ENCODE measurements at places on chromosomes 11 and 22. TPM values are rescaled to one million over a fixed set of nuclear protein-coding genes. Genes with fewer than 3 reads are reported as not detected.

Gene APOL4
- 0.70 TPM for total RNA-seq

- H3K4me1 ChIP-seq = no peaks in the 10 kb centered on the region
- H3K4me3 ChIP-seq = no peak overlapping the region
- DNase-seq = no peak
- no peaks in the 10 kb centered on the region for H3K36me3 ChIP-seq
- peaks cover 3% of the 10 kb centered on the region for H3K27me3 ChIP-seq
- no peak overlapping the region for H3K27ac ChIP-seq
Observed at GRCh38 chr11:70556884-70557741, 158.8 kb downstream of the CTTN start.

Gene CWF19L2
- total RNA-seq = 12.8 TPM

- peaks cover 38% of the 10 kb centered on the region for H3K4me1 ChIP-seq
- H3K27ac ChIP-seq = no peak overlapping the region
- no peak for DNase-seq
- H3K4me3 ChIP-seq = peak overlapping the region; percentile 96
- H3K27me3 ChIP-seq = peaks cover 77% of the 10 kb centered on the region
Observed at GRCh38 chr11:10305262-10305963, 540 bp downstream of the ADM start.

DNA sequence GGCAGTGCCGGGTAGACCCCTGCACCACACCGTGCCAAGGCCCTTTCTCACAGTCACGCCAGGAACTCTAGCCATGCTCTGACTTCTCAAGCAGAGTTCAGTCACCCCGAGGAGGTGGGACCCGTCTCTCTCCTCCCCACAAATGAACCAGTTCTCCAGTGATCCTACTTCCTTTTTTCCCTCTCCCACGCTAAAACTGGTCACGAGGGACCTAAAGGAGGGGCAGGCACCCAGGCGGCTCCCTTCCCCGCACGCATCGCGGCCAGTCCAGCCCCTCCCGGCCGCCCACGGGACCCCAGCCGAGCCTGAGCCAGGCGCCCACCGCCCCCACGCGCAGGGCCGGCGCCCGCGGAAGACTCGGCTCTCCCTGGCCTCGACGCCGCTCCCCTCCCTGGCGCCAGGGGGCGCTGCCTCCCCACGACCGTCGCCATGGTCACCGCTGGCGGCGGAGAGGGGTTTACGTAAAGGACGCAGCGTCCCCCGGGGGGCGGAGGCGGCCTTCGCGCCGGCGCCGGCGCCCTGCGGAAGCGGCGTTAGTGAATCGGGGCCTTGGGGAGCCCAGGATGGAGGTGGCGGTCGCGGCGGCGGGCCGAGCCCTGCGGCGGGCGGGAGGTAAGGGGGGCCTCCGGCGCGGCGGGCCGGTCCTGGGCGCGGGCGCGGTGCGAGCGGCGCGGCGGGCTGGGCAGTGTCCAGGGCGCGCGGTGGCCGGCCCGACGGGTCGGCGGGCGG is at the start of gene DAGLA:
Gene DAGLA, plus strand, starts transcription at position 499 of the 729 bp plus-strand sequence. CDS start 39,765 bp downstream, outside the sequence.
- peaks cover 3% of the 10 kb centered on the region for H3K4me1 ChIP-seq
- peak within 1 kb of the TSS; percentile 54 for H3K4me3 ChIP-seq
- H3K27me3 ChIP-seq = peaks cover 4% of the 10 kb centered on the region
- H3K27ac ChIP-seq = no peak within 1 kb of the TSS

GRCh38 chr11:46363031-46363407 is 15.8 kb downstream of the DGKZ start:
- no peaks in the 10 kb centered on the region for H3K27me3 ChIP-seq
- DNase-seq = no peak
- H3K4me1 ChIP-seq = peaks cover 48% of the 10 kb centered on the region
- H3K4me3 ChIP-seq = no peak overlapping the region

Gene RIMBP3C
- 0.20 TPM for total RNA-seq

DNA sequence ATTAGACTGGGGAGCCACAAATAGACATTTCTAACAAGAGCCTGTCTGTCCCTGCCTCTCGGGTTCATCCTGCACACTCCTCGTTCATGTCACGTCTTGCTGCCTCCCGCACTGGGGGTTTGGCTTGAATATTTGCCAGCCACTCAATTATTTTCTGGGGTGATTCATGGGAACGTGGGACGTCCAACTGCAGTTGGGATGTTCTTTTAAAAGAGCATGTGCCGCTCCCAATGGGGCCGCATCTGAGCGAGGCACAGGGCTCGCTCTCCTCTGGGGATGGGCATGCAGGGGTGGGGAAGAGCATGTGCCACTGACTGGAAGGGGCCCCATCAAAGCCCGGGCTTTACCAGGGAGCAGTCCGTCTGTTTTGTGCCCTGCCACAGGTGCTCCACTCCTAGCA is 43.4 kb downstream of the PARVG start:
- no peaks in the 10 kb centered on the region for H3K36me3 ChIP-seq
- no peaks in the 10 kb centered on the region for H3K4me1 ChIP-seq
- H3K27me3 ChIP-seq = peaks cover 3% of the 10 kb centered on the region
- no peak overlapping the region for H3K27ac ChIP-seq
- no peak overlapping the region for H3K4me3 ChIP-seq

Gene MYH9
- 551 TPM for total RNA-seq

Gene OR6Q1
- not detected for total RNA-seq

GRCh38 chr22:36085476-36086169 is 57.0 kb upstream of the RBFOX2 start:
- H3K4me3 ChIP-seq = no peak overlapping the region
- H3K4me1 ChIP-seq = peaks cover 2% of the 10 kb centered on the region
- H3K36me3 ChIP-seq = peaks cover 1% of the 10 kb centered on the region
- no peaks in the 10 kb centered on the region for H3K27me3 ChIP-seq

Gene DGCR2
- total RNA-seq = 22.2 TPM

GRCh38 chr22:21796863-21797262 is 61.3 kb upstream of the YPEL1 start:
- H3K27me3 ChIP-seq = no peaks in the 10 kb centered on the region
- DNase-seq = no peak
- H3K27ac ChIP-seq = no peak overlapping the region
- no peak overlapping the region for H3K4me3 ChIP-seq
- H3K36me3 ChIP-seq = peaks cover 13% of the 10 kb centered on the region
- H3K4me1 ChIP-seq = peaks cover 5% of the 10 kb centered on the region

Gene OR8G5
- not detected for total RNA-seq

GRCh38 chr11:116536416-116536815 is 236.4 kb downstream of the BUD13 start:
- H3K27me3 ChIP-seq = peaks cover 14% of the 10 kb centered on the region
- no peak for DNase-seq
- H3K36me3 ChIP-seq = peaks cover 1% of the 10 kb centered on the region

GRCh38 chr11:35680506-35680905 is 17.9 kb downstream of the TRIM44 start:
- H3K4me1 ChIP-seq = peaks cover 52% of the 10 kb centered on the region
- no peak overlapping the region for H3K4me3 ChIP-seq
- DNase-seq = no peak
- no peak overlapping the region for H3K27ac ChIP-seq

Gene MS4A12
- total RNA-seq = not detected

GRCh38 chr22:38327805-38328204 is 10.6 kb upstream of the CSNK1E start:
- H3K27ac ChIP-seq = no peak overlapping the region
- no peaks in the 10 kb centered on the region for H3K4me1 ChIP-seq
- H3K36me3 ChIP-seq = no peaks in the 10 kb centered on the region
- no peaks in the 10 kb centered on the region for H3K27me3 ChIP-seq

Gene SLC22A12
- not detected for total RNA-seq

DNA sequence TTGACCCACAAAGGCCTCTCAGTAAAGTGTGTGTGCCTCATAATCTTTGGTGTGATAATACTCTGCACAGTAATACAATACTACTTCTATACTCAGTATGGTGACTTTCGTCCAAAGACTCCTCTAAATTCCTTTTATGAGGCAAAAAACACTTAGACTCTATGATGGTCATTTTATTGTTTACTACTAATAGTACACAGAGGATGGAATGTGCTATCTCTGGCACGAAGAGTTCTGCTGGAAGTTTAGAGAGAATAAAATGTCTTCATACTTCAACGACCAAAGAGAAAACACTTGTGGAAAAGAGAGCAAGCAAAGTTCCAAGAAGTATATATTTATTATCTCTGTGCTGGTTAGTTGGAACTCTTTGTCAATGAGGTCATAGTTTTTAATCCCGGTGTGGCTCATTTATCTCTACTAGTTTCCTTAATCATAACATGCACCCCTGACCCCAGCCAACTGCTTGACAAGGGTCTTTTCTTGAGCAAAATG is 7.5 kb upstream of the CSTF3 start:
- H3K4me3 ChIP-seq = no peak overlapping the region
- no peak overlapping the region for H3K27ac ChIP-seq
- H3K36me3 ChIP-seq = no peaks in the 10 kb centered on the region
- no peaks in the 10 kb centered on the region for H3K4me1 ChIP-seq
- H3K27me3 ChIP-seq = no peaks in the 10 kb centered on the region

DNA sequence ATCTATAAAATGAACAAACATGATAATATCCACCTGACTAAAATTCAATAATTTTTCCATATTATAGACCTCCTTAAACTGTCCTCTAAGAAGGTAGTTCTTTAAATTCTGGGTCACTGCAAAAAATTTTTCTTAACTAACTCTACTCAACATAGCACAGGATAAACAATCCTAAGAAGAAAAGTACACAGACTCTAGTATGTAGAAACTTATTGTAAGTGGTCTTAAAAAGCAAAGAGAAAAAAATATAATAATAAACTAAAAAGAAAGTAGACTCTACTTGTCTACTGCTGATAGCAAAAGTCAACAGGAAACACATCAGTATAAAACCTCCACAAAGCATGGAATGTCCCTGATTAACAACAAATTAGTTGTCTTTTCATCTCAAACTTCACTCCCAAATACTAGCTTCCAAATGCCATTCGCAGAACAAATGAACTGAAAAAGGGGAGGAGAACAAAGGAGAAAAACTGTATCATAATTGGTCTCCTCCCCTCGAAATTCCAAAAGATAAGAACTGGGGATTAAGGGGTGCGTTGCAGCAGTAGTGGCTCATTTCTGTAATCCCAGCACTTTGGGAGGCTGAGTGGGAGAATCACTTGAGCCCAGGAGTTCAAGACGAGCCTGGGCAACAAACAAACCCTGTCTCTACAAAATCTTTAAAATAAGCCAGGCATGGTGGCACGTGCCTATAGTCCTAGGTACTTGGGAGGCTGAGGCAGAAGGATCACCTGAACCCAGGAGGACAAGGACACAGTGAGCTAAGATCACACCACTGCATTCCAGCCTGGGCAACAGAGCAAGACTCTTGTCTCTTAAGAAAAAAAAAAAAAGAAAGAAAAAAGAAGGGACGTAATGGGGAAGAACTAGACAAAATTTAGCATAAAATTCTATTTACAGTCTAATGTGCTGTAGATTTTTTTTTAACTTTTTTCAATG is 6.5 kb downstream of the FCHSD2 start:
- H3K36me3 ChIP-seq = peaks cover 21% of the 10 kb centered on the region
- DNase-seq = no peak
- H3K27ac ChIP-seq = no peak overlapping the region
- peaks cover 34% of the 10 kb centered on the region for H3K4me1 ChIP-seq

Gene NLRP14
- 0.08 TPM for total RNA-seq

DNA sequence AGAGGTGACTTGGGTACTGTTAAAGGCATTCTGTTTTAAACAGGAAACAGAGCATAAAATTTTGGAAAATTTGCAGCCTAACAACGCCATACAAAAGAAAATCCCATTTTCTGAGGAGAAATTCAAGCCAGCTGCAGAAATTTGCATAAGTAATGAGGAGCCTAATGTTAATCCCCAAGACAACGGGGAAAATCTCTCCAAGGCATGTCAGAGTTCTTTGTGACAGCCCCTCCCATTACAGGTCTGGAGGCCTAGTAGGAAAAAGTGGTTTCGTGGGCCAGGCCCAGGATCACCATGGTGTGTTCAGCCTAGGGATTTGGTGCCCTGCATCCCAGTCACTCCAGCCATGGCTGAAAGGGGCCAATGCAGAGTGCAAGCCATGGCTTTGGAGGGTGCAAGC is 1333.1 kb upstream of the TENM4 start:
- DNase-seq = no peak
- H3K4me3 ChIP-seq = no peak overlapping the region
- no peaks in the 10 kb centered on the region for H3K4me1 ChIP-seq
- no peaks in the 10 kb centered on the region for H3K27me3 ChIP-seq
- H3K36me3 ChIP-seq = no peaks in the 10 kb centered on the region

Gene NCR3LG1
- 5.0 TPM for total RNA-seq

Gene NUP50
- total RNA-seq = 156 TPM

Gene OR6T1
- total RNA-seq = not detected

Gene SDF2L1
- total RNA-seq = 53.8 TPM

Gene LRRC10B
- total RNA-seq = not detected

DNA sequence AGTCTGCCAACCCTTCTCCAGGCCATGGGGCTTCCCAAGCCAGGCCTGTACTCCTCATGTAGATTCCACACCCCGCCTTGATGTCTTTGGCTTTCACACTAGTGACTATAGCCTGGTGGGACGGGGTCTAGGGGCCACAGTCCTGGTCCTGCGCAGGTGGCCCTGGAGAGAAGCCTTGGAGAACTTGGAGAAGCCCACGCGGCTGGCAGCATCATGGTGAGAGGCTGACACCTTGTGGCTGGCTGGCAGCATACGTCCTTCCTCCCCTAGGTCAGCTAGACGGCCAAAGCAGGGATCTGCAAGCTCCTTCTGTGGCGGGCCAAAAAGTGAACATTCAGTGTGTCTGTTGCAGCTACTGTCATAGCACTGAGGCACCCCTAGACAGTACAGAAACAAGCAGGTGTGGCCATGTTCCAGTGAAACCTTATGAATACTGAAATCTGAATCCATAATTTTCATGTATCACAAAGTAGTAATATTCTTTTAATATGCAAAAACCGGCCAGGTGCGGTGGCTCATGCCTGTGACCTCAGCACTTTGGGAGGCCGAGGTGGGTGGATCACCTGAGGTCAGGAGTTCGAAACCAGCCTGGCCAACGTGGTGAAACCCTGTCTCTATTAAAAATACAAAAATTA is 42.0 kb downstream of the FAM83F start:
- peak; percentile 54 for DNase-seq
- no peak overlapping the region for H3K27ac ChIP-seq
- H3K36me3 ChIP-seq = no peaks in the 10 kb centered on the region
- peaks cover 2% of the 10 kb centered on the region for H3K4me1 ChIP-seq

GRCh38 chr22:22856364-22856763 is 31.3 kb upstream of the IGLL5 start:
- no peak for DNase-seq
- H3K27ac ChIP-seq = no peak overlapping the region
- no peak overlapping the region for H3K4me3 ChIP-seq
- H3K4me1 ChIP-seq = peaks cover 11% of the 10 kb centered on the region

- H3K27me3 ChIP-seq = no peaks in the 10 kb centered on the region
- peaks cover 11% of the 10 kb centered on the region for H3K4me1 ChIP-seq
- peak overlapping the region; percentile 7 for H3K4me3 ChIP-seq
- peaks cover 1% of the 10 kb centered on the region for H3K36me3 ChIP-seq
- no peak overlapping the region for H3K27ac ChIP-seq
Observed at GRCh38 chr22:37054056-37054395, 2.5 kb downstream of the KCTD17 start.

DNA sequence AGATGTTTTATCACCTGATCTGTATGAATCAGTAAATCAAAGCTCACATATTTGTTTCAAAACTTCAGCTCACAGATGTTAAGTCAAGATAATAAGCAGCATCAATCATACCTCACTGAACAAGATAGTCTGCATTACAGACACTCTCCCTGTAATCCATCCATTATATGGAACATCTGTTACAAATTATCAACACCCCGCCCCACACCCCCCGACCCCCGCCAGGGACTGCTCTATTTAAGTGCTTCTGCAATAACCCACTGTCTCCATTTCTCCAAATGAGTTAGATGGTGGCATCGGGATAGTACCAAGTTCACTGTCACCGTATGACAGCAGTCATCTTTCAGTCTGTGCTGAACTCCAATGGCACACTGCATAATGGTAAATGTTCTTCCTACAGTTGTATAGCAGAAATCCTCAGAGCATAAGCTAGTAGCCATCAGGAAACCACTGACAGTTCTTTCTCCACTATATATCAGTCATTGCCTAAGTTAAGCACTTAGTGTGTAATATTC is 447.0 kb upstream of the ARHGAP42 start:
- no peaks in the 10 kb centered on the region for H3K27me3 ChIP-seq
- no peaks in the 10 kb centered on the region for H3K36me3 ChIP-seq
- no peaks in the 10 kb centered on the region for H3K4me1 ChIP-seq
- H3K4me3 ChIP-seq = no peak overlapping the region

Gene CHRM1
- not detected for total RNA-seq

Gene GDPD4
- total RNA-seq = not detected

Data from activated naive CD8-positive, alpha-beta T cell treated with anti-CD3 and anti-CD28 coated beads for 36 hours (primary cell).